ENCODE measurements at places on chromosomes 3 and 15. TPM values are rescaled to one million over a fixed set of nuclear protein-coding genes. Genes with fewer than 3 reads are reported as not detected.

NMD3 gene
- total RNA-seq, result 69.7 TPM

SCN11A gene
- 0.15 TPM for total RNA-seq

GRCh38 chr3:194072097-194072428 lies 63.9 kb upstream of the HES1 start:
- DNase-seq, result no peak

DNA sequence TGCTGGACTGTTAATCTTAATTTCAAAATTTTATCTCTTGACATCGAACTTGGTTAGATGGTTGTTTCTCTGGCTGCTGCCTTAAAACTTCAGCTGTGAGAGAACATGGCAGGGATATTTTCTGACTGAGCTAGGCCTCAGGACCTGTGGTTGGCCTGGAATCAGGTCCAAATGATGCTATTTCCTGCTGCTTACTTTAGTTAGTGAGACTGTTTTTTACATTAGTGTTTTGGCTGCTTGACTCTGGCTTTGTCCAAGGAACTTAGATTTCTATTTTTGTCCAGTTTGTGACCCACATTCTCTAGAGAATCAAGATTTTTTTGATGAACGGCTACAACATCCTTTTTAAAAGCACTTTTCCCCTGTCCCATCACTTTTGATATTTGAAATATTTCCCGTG lies 497.9 kb upstream of the SGO1 start:
- no peak for DNase-seq

- no peak for DNase-seq
These were observed 38.1 kb upstream of the ZBTB38 start for GRCh38 chr3:141330235-141330634.

DNA sequence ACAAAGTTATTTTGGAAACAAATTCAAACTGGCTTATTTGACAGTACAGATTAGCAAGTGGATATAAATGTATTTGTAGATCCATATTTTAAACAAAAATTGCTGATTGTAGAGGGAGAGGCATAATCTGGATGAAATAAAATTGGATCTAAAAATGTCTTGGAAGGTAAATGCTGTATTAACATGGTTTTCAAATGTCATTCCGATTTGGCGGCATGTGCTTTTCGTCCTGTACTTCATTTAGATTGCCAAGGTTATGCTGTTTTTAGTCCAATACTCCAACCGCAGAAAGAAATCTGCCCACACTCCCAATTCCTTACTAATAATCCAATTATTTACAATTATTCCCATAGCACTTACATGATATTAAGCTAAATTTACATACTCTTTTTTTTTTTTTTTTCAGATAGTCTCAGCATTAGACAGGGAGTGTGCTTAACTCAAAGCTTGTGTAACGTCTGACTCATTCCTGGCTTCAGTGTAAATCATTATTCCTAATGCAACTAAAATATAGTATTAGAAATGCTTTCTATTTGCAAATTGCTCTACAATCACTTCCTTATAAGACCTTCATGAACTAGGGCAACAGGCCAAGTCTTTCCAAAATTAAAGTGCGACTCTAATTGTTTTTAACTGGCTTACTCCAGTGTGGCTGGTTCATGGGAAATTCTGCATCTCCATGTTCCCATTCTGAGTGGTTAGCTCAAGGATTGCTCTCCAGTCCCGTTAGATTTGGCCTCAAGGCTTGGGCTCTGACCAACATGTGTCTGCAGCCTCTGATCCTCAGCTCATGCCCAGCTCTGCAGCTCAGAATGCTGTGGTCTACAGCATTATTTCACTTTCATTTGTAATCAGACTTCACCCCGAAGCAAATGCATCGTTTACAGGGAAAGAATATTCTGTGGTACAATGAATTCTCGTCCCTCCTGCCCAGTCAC lies 103.9 kb downstream of the FBN1 start:
- DNase-seq, result no peak

TYRO3 gene
- 36.8 TPM for total RNA-seq

CMTM8 gene
- 19.3 TPM for total RNA-seq

- DNase-seq, result no peak
These were observed 5.4 kb upstream of the RAB6B start for GRCh38 chr3:133901083-133901482.

PLA2G4E gene
- total RNA-seq, result not detected

TGM5 gene
- total RNA-seq, result 3.1 TPM

DNA sequence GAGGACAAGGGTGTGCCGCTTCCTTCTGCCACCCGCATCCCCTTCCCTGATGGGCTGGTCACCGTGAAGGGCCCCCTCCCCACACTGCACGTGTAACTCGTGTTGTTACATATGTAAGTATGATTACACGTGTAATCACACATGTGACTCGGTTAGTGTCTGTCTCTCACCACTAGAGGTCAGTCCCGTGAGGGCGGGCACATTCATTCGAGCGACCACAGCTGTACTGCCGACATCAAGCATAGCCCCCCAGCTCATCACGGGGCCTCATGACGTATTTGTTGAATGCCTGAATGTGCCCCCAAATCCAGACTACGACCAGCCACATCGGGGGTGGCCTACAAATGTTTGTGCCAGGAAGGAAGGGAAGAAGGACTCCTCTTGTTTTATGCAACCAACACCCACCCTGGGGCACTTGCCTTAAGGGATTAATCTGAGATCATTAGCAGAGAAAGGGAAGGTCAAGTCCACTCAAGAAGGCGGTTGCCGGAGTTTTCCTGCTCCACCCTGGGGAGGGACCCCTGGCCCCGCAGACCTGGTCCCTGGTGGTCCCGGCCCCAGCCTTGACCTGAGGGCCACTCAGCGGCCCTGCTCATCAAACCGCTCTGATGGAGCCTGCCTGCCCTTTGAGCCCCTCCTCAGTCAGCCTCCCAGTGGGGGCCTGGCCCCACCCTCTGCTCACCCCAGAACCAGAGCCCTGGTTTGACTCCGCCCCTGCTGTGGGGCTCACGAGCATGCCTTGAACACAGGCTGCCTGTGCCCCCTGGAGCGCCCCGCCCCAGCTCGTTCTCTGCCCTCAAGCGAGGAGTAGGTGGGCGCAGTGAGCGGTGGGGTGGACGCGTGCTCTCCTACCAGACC lies 52.8 kb downstream of the RGMA start:
- DNase-seq, result peak; percentile 48

GOLGA6L26 gene
- total RNA-seq, result not detected

GRCh38 chr15:93330912-93331544 lies 242.0 kb upstream of the RGMA start:
- no peak for DNase-seq

DNA sequence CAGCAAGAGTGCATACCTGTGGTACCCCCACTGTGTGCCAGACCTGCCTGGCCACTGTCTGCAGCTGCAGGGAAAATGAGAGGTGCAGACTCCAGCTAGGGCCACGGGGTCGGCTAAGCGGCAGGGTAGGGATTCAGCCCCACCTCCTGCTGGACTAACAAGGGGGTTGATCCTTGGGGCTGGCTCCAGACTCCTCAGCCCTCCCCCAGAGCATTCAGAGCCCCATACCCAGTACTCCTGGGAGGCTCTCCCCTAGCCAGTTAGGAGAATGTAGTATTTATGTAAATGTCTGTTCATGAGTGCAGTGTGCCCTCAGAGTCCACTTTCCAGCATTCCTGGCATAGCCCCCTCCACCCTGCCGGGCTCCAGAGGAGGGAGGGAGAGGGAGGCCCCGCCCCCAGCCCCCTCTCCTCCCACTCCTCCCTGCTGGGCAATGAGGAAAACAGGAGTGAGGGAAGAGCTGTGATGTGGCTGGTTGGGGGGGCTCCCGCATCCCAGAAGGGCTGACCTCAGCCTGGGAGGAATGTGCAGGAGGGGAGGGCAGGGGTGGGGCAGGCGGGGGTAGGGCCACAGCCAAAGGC lies 4.5 kb upstream of the SEMA3B start:
- no peak for DNase-seq

DNA sequence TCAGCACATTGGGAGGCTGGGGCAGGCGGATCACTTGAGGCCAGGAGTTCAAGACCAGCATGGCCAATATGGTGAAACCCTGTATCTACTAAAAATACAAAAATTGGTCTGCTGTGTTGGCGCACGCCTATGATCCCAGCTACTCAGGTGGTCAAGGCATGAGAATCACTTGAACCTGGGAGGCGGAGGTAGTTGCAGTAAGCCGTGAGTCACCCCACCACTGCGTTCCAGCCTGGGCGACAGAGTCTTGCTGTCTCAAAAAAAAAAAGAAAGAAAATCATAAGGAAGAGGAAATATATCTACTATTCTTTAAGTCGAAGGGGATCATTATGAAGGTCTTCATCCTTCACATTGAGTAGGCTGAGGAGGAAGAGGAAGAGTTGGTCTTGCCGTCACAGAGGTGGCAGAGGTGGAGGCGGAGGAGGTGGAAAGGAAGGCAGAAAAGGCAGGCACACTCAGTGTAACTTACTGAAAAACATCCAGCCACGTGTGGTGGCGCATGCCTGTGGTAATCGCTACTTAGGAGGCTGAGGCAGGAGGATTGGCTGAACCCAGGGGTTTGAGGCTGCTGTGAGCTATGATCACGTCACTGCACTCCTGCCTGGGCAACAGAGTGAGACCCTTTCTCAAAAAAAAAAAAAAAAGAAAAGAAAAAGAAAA lies 14.2 kb downstream of the CSK start:
- no peak for DNase-seq

TTLL13 gene
- total RNA-seq, result not detected

NGRN gene
- 99.1 TPM for total RNA-seq

DNA sequence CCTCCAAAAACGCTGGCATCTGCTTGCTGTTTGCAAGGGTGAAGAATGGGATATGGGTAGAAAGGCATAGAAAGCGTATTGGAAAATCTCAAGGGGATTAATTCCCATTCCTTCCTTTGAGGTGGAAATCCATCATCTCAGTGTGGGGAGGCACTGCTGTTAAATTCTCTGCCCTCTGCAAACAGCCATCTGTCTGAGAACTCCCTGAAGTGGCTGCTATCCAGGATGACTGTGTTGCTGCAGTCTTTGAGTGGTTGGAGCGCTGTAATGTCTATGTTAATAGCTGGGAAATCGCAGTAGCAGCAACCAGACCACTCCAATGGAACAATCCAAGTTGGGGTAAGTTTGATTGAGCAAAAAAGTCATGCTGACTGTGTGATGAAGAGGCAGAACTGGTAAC lies 625.9 kb downstream of the NLGN1 start:
- no peak for DNase-seq

DNA sequence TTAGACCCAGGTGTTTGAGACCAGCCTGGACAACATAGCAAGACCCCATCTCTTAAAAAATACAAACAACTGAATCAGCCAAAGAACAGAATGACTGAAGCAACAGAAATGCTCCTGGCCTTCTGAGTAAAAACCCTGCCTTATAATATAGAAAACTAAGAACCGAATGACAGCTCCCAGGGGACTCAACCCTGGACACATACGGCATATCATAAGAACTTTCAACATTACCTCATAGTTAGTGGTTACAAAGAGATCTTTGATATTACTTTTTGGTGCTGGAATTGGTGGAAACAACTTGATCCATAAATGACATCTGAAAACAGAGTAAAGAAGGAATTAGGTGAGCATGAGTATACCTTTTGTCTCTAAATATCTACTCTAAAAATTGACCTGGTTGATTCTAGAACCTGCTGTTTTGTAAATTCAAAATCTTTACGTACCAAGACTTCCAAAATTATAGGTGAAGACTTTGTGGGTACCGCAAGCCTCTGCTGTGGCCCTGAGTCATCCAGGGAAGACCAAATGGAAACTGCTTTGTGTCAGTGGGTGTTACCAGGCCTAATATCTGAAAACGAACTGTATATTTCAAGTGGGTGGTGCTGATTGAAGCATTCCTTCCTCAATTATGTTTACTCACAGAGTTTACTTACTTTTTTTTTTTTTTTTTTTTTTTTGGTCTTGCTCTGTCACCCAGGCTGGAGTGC lies 35.5 kb downstream of the IL5RA start:
- no peak for DNase-seq

- DNase-seq, result no peak
These were observed 132.7 kb downstream of the GHSR start for GRCh38 chr3:172315401-172316091.

DNA sequence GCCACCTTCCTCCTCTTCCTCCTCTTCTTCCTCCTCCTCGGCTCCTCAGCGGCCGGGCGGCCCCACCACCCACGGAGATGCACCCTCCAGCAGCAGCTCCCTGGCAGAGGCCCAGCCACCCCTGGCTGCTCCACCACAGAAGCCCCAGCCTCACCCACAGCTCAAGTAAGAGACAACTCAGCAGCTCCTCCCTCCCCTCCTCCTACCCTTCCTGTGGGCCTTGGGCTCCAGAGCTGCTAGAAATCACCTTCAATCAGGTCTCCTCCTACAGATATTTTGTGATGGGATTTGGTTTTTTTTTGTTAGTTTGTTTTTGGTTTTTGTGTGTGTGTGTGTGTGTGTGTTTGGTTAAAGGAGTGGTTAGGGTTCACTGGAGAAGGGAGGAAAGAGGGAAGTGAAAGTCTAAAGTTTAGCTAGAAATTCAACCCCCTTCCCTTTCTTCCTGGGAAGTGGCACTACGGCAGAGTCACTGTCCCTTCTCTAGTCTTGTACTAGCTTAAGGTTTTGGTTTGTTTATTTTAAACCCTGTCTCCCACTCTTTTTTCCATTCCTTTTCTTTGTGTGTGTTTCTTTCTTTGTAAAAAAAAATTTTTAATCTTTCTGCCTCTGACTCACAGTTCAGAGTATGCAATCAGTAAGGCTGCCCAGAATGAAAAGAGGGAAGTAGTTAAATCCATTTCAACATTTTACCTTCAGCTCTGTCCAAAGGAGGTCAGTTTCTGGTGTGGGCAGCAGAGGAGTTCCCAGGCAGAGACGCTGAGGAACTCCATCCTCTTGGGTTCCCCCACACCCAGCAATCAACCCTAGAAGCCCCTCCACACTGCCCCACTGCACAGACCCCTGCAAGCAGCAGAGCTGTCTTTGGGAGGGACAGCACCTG lies 29.0 kb upstream of the TIMP4 start:
- no peak for DNase-seq

RCCD1 gene
- total RNA-seq, result 9.8 TPM

DNA sequence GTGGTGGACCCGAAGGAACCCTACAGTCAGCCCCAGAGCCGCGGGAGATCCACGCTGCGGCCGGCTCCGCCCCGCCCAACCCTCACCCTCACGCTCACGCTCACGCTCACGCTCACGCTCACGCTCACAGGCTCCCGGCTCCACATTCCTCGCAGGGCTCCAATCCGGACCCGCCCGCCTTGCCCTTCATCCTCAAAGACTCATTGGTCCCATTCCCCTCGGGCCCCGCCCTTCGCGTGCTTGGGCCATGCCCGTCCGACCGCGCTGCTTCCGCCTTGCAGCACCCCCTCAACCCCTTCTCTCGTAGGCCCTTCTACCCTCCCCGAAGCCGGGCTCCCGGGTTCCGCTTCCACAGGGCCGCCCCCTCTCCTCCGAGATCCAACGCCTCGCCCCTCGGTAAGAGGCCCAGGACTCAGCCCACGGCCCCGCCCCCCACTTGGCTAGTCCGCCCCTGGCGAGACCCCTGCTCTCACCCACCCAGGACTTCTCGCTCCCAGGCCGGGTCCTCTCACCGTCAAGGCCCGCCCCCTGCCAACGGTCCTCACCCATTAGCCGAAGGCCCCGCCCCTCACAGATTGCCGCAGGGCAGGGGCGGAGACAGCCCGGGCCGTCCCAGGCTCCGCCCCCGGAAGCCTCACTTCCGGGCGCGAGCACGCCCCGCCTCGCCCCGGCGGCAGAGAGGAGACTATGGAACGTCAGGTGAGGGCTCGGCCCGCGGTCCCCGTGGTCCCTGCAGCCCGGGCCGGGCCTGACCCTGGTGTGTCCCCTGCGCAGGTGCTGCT lies at the start of gene APEH:
APEH (plus strand) TSS at position 637 of the 782 bp plus-strand sequence; CDS start at position 688, 51 bp downstream.
- DNase-seq, result peak; percentile 93

GRCh38 chr3:153574445-153574844 lies 412.4 kb downstream of the RAP2B start:
- no peak for DNase-seq

APOD gene
- total RNA-seq, result 2,224 TPM

ZNF385D gene
- total RNA-seq, result 3.2 TPM

AP3S2 gene
- 37.4 TPM for total RNA-seq
